ENCODE measurements at places on chromosomes 7 and 10.

GRCh38 chr7:41994036-41994745 lies 242.8 kb downstream of the GLI3 start:
- no peak for DNase-seq

GRCh38 chr10:119421891-119422681 lies 120.4 kb downstream of the RGS10 start:
- no peak for DNase-seq

DNA sequence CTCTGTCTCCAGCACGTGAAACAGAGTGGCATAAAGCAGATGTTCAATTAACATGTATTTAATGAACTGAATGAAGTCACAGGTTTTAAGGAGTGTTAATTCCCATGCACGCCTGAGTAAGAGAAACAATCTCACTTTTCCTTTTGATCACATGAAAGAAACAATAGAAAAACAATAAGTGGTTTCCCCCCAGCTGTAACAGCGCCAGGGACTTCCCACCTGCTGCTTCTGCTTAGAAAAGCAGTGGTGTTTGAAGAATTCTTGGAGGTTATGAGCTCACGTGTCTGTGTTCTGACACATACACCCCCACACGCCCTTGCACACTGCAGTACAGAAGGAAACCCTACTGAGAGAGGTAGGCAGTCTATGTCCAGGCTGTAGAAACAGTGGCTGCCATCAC lies 51.3 kb upstream of the FRMD4A start:
- DNase-seq = no peak

GRCh38 chr7:114418117-114418516 lies 3.5 kb downstream of the FOXP2 start:
- peak; percentile 53 for DNase-seq

GRCh38 chr7:92496876-92497275 lies 19.1 kb upstream of the ERVW-1 start:
- no peak for DNase-seq

GRCh38 chr10:47164800-47165128 lies 135.2 kb upstream of the GDF10 start:
- DNase-seq = no peak

DNA sequence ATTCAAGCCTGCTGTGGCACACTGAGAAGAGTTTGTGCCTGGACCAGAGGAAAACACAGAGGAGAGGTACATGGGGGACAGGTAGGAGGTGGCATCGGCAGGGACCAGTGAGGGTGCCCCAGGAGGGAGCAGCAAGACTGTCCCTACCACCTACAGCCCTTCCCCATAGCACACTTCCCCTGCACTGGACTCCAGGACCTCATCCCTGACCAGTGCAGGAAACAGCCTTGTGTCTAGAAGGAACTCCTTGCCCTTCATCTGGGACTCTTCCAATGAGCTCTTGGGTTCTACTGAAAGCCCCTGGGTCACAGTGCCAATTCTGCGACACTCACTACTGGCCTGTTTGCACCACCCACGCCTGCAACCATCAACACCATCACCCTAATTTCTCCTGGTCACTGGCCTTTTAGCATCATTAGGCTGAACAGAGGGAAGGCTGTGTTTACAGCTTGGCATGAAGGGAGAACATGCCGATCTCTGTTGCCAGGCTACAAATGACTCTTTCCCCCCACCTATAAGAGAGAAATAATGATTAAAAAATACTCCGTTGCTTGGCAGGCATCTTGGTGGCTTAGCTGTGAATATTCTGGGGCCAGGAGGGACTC lies 371.9 kb upstream of the ZMIZ1 start:
- DNase-seq = no peak

DNA sequence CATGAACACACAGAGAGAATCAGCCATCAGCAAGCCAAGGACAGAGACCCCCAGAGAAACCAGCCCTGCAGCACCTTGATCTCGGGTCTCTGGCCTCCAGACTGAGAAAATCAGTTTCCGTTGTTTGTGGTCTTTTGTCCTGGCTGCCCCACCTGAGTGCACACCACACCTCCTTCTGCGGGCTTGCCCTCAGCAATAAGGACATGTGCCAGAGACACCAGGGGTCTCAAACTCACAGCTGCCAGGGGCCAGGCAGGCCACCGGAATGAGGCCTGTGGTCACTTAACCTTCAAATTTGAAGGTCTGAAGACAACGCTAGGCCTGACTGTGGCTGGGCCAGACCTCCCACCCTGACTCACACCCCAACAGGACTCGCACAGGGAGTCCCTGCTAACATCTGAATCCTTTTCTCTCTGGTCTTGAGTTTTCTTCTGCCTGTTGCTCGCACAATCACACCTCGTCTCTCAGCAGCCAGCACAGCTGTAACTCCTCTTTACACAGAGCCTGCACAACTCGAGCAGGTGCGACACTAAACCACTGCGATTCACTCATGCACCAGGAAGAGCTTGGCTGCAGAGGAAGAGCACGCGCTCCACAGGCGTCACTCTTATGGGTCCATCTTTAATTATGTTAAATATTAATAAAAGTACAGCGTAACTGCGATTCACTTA lies 86.2 kb downstream of the CHST15 start:
- DNase-seq = no peak

DNA sequence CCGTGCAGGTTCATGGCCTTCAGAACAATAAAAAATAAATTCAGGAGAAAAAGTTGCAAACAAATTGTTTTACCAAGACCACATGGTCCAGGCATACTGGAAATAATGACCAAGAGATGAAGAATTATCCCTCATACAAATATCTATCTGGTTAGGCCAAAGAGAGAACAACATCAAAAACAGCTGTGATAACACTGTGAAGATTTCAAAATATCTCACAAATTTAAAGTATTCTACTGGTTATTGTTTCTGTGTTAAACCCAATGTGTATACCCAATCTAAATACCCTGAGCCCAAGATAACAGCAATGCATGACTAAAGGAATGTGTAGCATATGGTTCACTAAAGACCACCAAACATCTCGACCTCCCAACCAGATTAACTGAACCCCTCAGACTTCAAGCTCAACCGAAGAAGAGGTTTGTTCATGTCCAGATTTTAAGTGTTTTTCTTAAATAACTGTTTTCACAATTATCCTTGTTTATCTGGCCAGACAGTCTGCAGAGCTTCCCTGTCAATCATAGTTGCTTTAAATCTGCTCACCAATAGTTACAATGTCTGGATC lies 10.9 kb downstream of the OR9A2 start:
- DNase-seq = no peak

GRCh38 chr10:125343118-125343925 lies 183.0 kb upstream of the CTBP2 start:
- no peak for DNase-seq

DNA sequence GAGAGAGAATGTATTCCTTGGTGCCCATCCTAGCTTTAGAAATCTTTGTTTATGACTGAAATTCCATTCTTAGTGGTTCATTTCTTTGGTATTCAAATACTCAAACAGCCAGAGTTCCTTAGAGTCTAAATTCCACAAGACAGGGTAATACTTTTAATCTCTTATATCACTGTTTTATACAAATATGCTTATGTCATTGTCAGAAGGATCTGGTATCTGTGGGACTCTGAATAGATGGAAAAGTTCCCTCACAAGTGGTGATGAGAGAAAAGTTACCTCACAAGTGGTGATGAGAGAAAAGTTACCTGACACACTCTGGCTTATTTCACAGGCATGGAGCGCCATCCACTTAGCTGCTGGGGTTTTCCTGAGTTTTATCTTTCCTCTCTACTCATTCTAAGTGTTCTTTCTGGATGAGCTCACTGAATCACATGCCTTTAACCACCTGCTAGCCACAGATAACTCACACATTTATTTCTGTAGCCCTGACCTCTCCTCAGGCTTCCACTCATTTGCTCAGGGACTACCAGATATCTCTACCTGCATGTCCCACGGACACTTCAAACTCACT lies 784.0 kb downstream of the SUGCT start:
- DNase-seq = no peak

- no peak for DNase-seq
Observed at GRCh38 chr7:55104712-55105433, 86.1 kb downstream of the EGFR start.

DNA sequence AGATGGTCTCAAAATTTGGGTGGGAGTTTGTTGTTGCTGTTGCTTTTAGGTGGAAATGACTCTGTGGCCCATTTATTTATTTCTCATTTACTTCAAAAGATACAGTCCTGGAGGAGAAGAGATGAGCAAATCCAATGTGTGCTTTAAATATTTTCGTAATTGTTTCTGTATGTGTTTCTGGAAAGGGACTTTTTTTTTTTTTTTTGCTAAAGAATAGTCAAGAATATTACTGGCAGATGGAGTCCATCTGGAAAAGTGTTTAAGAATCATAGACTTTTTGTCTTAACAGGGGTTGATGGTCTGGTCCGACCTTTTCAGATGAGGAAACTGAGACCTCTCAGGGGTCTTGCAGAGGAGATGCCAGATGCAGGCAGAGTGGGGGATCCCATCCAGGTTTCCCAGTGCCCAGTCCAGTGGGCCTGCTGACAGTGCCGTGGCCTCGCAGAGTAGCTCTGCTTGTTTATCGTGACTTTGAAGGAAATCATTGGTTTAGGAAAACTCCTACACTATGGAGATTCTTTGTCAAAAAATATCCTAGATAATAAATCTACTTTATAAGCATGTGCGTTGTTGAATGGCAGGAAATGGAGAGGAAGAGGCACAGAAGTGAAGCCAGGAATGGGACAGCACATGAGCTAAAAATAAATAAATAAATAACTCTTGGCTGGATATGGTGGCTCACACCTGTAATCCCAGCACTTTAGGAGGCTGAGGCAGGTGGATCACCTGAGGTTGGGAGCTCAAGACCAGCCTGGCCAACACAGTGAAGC lies 164.3 kb upstream of the SVIL start:
- no peak for DNase-seq

DNA sequence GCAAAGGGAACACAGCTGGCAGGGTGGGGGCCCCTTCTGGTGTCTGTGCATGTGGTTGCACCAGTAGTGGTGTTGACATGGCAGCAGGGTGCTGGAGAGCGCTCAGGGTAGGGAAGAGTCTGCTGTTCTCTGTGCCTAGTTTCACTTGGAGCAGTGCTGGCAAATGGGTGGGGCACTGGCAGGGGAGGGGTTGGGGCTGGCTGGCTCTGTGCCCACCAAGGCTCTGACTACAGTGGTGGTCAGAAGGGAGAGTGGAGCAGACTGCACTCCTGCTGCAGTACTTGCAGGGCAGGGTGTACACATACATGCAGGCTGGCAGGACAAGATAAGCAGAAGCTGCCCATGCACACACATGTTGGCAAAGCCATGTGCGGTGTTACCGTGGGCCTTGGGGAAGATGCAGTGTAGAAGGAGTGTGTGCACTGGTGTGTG lies 18.2 kb downstream of the FAM25A start:
- DNase-seq = no peak

DNA sequence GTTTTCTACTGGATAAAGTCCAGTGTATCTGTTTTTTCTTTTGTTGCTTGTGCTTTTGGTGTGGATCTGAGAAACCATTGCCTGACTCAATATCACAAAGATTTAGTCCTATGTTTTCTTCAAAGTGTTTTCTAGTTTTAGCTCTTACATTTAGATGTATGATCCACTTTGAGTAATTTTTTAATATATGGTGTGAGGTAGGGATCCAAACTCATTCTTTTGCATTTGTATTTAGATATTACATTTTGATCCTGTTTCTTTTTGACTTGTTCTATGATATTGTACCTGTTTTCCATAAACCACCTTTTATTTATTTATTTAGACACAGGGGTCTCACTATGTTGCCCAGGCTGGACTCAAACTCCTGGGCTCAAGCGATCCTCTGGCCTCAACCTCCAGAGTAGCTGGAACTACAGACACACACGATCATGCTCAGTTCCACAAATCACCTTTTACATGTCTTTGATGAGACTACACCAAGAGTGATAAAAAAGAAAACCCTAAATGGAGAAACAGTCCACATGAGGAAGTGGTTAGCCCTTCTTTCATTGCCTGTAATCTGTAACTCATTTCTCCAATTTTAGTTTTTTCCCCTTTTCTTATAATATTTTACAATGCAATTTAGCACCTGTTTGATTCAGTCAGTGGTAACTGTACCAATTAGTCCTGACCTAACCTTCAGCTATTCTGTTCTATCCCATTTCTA lies 86.0 kb downstream of the SLC37A3 start:
- no peak for DNase-seq

- DNase-seq = no peak
Observed at GRCh38 chr10:123831259-123831658, 60.3 kb downstream of the CPXM2 start.

DNA sequence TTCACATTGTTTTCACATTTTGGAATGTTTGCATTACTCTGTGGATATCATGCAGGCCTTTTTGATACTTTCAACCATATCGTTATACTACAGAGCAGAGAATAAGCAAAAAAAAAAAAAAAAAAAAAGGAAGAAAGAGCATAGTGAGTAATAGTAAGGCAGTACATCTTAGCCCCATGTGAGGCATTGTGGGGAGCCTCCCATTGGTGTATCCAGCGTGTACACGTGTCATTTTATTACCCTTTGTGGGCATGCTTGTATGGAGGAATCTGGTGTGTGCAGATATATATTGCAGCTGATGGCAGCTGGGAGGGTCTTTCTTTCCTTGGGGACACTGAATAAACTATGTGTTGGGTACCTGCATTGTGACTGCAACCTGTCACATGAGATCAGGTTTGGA lies 19.6 kb downstream of the R3HCC1L start:
- no peak for DNase-seq

DNA sequence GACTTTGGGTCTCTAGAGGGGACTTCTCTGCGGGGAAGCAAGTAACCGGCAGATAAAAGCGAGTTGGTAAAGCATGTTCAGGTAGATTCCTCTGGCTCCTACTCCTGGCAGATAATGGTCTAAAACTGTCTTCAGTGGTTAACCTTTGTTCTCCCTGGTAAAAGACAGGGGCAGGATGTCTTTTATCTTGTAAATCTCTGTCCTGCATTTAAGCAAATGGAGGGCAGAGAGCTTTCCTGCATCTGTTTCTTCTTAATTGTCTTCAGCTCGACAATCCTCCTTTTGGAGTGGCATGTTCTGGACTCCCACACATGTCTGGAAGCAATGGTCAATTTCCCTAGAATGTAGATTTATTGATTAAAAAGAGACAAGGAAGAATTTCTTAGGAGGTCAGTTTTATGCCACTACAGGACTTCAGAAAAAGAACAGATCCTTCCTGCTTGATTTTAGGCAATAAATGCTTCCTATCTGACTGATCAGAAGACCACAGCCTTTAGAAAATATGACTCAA lies 16.6 kb downstream of the C7orf33 start:
- no peak for DNase-seq

DNA sequence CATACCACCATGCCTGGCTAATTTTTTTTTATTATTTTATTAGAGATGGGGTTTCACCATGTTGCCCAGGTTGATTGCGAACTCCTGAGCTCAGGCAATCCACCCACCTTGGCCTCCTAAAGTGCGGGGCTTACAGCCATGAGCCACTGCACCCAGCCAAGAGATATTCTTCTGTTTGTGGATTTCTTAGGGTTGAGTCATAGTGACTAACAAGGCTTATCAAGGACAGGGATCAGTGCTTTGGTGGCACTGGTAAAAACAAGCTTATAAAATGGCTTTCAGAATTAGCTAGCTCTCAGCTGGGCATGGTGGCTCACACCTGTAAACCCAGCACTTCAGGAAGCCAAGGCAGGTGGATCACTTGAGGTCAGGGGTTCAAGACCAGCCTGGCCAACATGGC lies 122.4 kb downstream of the ZNF248 start:
- DNase-seq = no peak
